ENCODE measurements at places on chromosomes 2 and 18.

DNA sequence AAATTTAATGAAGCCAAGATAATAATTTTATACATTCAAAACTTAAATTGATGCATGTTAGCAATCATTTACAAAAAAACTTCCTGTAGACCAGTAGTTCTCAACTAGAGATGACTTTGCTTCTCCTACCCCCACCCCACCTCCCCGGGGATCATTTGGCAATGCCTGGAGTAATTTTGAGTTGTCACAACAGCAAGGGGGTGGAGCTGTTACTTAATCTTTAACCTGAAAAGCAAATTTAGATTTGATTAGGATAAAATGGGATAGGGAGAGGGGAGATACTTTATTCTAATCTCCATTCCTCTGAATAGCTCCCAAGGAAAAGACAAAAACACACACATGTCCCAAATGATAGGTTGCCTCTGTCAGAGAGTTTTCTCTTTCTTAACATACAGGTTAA, 4.2 kb downstream of the SLC40A1 start:
- DNase-seq: no peak

DNA sequence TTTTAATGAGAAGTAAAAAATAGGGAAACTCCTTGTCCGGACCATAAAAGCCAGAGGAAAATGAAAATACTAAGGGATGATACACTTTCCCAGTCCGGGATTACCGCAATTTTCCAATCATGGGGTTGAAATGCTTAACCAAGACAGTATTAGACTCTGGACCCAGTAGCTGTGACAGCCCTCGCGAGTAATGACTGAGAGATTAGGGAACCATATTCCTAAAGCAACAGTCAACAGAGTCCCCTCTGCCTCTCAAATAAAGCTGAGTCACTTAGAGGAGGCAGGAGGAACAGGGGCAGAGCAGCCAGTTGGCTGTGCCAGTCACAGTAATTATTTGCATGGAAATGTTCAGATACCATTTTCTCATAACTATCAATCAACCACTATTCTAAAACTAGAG, 34.8 kb downstream of the GPATCH11 start:
- no peak for DNase-seq

GRCh38 chr2:43328133-43328532, 101.7 kb upstream of the ZFP36L2 start:
- peak; percentile 34 for DNase-seq

GRCh38 chr2:128155970-128156369, 65.0 kb downstream of the UGGT1 start:
- no peak for DNase-seq

DNA sequence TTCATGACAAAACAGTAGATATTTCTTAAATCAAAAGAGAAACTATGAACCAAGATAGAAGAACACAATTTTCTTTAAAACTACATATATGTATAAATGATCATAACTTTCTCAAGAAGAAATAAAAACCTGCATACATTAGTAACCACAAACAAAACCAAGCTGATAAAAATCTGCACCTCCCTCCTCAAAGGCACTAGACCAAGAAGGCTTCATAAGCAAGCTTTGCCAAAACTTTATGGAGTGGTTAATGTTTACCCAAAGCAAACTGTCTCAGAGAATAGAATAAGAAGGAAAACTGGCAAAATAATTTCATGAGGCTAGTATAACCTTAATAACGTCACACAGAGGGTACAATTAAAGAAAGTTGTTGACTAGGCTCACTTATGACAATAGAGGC, 138.3 kb downstream of the ZBTB7C start:
- no peak for DNase-seq

- no peak for DNase-seq
Observed at GRCh38 chr2:64492821-64493220, 31.3 kb upstream of the AFTPH start.

- DNase-seq: no peak
Observed at GRCh38 chr2:186913870-186914269, 64.9 kb upstream of the ZSWIM2 start.

Data from stomach (tissue), 19 donors.